WTC11 (cell line): ENCODE measurements at places on chromosomes 16 and 17.

- DNase-seq, result no peak
Measured at GRCh38 chr16:85539084-85539483, 74.0 kb upstream of the GSE1 start.

DNA sequence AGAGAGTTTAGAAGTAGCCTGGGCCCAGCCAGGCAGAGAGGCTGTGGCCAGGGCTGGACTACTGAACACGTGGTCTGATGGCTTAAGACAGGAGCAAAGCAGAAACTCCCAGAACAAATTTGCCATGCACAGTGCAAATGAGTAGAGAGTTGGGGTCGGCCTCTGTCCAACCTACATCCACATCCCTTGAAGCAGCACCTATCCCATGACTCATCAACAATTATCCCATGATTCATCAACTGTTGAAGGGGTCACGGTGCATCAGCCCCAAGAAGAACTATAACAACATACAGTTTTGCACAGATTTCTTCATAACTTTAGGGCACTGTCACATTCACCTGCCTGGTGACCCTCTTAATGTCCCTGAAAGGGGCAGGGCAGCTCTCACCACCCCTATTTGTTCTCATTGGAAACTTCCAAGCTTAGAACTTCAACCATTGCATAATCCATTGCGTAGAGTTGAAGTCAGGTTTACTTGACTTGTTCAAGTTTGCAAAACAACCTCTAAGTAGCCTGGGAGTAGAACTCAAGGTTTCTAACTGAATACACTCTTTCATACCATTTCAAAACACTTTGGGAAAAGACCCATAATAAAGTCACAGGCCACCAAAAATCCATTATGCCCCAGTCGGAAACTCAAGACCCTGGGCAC, 235.2 kb upstream of the CDH5 start:
- DNase-seq, result no peak

DNA sequence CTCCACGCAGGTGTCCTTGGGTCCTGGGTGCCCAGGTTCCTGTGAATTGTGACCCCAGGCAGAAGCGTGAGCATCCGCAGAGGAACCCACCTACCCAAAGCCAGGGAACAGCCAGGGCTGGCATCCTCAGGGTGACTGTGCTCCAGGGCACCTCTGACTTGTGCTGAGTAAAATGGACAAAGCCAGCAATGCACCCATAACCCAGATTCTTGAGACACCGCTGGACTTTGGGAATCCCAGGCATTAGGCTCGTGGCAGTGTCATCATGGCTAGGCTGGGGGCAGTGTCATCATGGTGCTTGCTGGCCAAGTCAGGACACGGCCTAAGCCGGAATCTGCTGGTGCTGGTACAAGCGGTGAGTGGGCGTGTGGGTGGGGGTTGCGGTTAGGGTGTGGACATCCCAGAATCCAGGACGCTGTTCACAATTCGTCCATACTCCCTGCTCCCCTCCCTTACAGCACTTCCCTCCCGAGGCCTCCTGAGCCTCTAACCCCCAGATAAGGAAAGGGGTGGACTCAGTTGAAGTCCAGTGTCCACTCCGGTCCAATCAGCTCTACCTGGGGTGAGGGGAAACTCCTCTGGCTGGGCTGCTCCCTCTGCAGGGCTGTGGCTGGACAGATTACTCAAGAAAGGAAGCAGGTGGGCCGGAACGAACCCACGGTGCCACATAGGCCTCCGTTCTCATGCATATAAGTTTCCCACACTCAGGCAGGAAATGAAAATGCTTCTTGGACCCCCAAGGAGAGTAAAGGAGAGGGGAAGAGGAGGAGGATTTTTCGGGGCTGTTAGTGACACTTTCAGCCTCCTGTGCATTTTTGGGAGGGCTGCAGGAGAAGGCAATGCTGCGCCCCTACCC, 138.9 kb downstream of the SEC14L1 start:
- no peak for DNase-seq

GRCh38 chr16:68377221-68377620, 66.4 kb downstream of the PRMT7 start:
- no peak for DNase-seq

DNA sequence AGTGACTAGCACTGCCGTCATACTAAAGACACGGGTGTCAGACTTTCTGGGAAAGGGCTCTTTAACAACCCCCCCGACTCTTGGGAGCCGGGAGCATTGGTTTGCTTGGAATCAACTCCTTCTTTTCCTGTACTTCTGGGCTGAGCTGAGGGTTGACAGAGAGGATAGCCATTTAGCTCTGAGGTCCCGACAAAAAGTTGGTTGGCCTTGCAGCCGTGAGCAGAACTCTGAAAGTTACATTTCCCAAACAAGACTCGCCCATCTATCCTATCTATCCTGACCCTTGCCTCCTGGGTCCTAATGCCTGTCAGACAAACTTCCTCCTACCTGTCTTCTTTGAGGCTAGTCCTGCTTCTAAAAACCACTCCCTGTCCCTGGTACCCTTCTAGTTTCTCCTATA, 460.8 kb upstream of the TOM1L1 start:
- no peak for DNase-seq

- DNase-seq, result no peak
Measured at GRCh38 chr17:81037026-81037797, 2.3 kb downstream of the BAIAP2 start.

- no peak for DNase-seq
Measured at GRCh38 chr16:88992351-88993165, 15.6 kb upstream of the CBFA2T3 start.

- DNase-seq, result no peak
Measured at GRCh38 chr17:47644324-47644723, 5.4 kb upstream of the KPNB1 start.

GRCh38 chr16:79466111-79466510, 134.4 kb downstream of the MAF start:
- no peak for DNase-seq

GRCh38 chr16:79437764-79438751, 162.5 kb downstream of the MAF start:
- DNase-seq, result peak; percentile 46

GRCh38 chr16:58503166-58503862, 3.4 kb downstream of the NDRG4 start:
- DNase-seq, result no peak

- no peak for DNase-seq
Measured at GRCh38 chr17:19716108-19717030, at the start of gene SLC47A2. SLC47A2 (minus strand) TSS chr17:19716584; CDS start chr17:19716555, 29 bp downstream.

DNA sequence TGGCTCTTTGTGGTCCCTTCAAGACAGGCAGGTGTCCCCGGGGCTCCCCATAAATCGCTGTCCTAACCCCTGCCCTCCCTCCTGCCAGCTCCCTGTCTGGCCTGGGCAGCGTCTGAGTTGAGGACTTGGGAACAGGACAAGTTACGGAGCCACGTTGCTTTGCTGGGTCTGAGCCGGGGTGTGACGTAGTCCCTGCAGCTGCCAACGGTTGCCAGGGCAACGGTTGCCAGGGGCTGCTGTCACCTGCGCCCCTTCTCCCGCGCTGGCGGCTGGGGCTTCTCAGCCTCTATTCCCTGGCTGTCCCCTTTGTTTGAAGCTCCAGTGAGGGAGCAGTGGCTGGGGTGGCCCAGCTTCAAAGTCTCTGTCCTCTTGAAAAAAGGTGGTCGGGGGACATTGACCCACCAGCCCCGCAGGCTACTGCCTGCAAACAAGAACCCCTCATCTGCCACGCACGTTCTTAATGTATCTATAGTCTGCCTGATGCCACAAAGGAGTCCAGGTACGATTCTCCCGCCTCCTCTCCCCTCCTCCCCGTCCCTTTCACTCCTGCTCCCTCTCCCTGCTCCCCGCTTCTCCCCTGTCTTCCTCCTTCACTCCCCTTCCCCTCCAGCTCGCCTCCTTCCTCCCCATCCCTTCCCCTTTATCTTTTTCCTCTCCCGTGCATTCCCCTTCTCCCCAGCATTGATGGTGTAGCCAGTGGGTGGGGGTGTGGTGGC, 10.9 kb downstream of the ADGRG1 start:
- peak; percentile 75 for DNase-seq
